ENCODE measurements at places on chromosomes 6 and 20. TPM values are rescaled to one million over a fixed set of nuclear protein-coding genes. Genes with fewer than 3 reads are reported as not detected.

DNA sequence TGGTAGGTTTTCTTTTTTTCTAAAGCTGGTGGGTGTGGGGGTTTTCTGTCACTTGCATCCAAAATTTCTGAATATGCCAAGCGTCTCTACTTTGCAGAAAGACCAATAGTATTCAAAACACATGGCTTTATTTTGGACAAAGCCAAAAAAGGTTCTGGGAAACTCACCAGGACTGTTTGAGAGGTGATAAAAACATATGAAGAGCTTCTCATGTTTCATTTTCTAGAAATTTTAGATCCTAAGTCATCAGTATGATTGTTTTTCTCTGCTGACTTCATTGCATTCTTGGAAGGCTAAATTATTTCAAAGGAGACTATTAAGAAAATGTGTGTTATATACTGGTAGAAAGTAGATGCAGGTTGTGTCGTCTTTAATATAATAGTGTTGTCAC, 51.3 kb downstream of the GCLC start:
- DNase-seq, result no peak

- no peak for DNase-seq
Measured at GRCh38 chr20:11813106-11813890, 104.4 kb upstream of the BTBD3 start.

DNA sequence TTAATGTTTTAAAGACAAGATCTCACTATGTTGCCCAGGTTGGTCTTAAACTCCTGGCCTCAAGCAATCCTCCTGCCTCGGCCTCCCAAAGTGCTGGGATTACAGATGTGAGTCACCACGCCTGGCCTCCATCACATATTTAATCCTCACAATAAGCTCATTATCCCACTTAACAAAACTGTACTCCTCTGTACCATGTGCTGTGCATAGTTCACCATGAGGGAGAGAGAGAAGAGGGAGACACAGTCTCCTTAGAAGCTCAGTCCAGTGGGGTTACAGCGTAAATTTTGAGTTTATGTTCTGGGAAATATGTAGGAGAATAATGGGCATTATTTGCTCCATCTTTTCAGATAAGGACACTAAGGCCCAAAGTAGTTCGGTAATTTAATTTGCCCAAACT, 7.9 kb upstream of the CPNE5 start:
- DNase-seq, result no peak

DNA sequence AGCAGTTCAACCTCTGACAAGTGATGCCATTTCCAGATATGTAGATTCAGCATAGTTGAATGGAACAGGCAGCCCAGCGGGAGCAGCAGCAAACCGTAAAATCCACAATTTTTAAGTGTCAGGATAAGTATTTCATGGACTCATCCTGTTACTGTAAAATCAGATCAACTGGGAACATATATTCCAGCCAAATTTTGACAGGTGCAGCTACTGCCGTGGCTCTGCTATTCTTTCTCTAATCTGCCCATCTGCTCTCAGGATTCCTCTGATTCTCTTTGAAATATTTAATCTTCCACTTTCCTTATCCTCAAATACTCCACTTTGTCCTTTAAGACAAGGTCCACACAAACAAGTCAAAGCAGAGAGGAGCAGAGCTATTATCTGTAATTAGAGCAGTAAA, 245.4 kb upstream of the ASCC3 start:
- DNase-seq, result no peak

DNA sequence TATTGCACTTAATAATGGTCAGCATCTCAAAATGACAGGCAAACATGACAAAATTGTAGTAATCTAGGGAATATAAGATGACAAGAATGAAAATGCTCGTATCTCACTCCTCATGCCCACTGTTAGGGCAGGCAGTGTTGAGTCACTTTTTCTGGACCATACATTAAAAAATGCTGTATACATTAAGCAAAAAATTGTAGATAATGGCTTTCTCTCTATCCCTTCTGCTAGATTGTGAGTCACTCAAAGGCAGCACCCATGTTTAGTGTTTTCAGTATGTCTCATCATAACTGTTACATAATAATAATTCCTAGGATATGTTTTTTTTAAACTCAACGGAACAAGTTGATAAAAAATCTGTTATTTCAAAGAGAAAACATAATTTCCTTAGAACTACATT, 199.3 kb downstream of the TENT5A start:
- DNase-seq, result no peak

GRCh38 chr6:106097411-106098231, 11.5 kb downstream of the PRDM1 start:
- DNase-seq, result peak; percentile 48

GRCh38 chr6:50185006-50185405, 135.3 kb upstream of the DEFB112 start:
- no peak for DNase-seq

DNA sequence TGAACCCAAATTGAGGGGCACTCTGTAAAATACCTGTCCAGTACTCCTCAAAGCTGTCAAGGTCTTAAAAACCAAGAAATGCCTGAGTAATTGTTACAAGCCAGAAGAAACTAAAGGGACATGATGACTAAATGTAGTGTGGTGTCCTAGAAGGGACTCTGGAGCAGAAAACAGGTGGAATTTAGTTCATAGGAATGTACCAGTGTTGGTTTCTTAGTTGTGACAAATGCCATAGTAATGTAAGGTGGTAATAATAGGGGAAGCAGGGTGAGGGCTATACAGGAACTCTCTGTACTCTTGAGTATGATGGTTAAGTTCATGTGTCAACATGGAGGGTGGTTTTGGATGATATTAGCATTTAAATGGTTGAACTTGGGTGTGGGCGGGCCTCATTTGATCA, 92.3 kb downstream of the CNBD2 start:
- DNase-seq, result no peak

- no peak for DNase-seq
Measured at GRCh38 chr20:12790859-12791258, 217.9 kb upstream of the SPTLC3 start.

DNA sequence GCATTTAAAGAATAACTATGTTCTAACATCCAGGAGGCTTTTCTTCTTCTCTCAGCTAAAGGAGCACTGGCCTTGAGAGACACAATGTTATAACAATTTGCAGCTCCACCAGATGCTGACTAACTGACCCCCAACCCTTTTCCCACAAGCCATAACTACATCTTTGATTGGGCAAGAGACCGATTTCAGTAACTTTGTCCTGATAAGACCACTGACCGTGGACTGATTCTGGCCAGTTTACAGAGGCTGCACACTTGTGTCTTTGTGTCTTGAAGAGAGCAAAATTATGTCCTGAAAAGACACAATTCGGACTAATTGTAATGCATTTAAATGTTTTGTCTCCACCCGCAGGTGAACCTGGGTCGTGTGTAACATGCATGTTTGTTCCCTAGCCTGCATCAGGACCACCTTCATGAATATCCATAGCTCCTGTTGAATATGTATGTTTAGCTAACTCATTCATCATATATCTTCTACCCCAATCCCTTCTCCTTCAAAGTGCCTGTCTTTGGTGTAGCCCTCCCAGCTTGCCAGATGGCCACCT, 22.3 kb downstream of the ABRACL start:
- no peak for DNase-seq

DNA sequence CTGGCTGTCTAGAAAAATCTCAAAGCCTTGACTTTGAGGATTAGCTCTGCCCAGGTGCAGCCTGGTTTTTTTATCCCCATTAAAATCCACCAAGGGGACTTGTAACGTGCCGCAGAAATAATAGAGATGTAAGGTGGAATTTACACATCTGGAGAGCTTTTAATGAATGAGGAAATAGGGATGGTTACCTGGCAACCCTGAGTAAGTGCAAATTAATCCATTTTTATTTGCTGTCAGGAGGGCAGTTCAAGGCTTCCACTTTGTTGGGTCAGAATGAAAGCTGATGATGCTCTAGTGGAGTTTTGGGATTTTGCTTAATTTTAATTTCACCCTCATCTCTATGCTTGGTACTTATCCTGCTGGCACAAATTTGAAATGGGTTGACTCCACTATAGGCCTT, 163.4 kb upstream of the CEP162 start:
- DNase-seq, result no peak

- no peak for DNase-seq
Measured at GRCh38 chr6:144769142-144769541, 484.0 kb downstream of the UTRN start.

DNA sequence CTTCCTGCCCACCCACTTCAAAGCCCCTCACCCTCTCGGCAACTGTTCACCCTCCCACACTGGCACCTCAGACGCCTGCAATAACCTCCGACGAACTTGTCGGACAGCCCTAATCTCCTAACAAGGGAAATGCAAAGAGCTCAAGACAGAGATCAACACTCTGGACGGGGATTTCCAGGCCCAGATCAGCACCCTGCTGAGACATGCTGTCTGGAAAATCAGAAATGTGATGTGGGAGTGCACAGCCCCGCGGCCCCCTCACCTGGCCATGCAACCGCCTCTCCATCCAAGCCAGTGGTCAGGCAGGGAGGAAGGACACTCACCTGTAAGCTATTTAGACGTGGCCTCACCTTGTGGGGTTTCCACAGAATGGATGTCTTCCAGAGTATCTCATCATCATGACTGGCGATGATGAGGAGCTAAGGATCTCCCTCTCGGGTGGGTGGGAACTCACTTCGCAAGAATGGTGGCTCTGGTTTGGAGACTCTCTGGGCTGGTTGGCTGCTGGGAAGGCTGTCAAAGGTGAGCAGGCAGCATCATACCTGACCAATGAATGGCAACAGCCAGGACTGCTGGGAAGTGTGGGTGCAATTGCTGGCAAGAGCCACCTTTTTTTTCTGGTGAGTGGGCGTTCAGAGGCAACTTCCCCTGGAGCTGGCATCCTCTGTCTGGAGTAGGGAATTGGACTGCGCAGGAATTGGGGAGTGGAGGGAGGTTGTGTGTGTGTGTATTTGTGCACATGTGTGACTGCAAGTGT, 28.1 kb upstream of the ADTRP start:
- peak; percentile 34 for DNase-seq

DNA sequence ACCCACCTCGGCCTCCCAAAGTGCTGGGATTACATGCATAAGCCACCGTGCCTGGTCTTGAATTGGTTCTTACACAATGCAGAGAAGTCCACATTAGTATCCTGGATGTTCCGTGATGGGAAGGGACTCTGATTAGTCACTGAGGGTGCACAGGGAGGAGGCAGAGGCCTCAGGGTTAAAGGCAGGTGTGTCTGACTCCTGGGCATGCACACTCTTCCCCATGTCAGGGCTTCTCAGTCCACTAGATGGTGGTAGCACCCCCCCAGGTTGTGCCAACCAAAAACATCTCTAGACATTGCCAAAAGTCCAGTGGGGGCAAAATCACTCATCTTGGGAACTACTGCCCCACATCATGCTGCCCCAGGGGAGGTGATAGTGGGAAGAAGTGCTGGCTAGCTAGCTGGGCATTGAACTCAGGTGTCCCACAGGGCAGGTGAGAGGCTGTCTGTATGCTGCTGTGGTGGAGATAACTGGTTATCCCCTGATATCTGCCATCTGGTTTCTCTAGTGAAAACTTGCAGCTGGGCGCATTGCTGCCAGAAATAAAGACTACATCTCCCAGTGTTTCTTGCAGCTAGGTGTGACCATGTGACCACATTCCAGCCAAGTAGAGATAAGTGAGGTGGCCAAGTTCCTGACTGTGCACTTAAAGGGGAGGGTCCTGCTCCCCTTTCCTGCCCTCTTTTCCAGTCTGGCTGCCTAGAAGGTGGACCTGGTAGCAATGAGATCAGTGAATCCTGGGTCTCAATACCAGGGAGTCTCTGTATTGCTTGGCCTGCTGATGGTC, 8.4 kb upstream of the NSFL1C start:
- no peak for DNase-seq

DNA sequence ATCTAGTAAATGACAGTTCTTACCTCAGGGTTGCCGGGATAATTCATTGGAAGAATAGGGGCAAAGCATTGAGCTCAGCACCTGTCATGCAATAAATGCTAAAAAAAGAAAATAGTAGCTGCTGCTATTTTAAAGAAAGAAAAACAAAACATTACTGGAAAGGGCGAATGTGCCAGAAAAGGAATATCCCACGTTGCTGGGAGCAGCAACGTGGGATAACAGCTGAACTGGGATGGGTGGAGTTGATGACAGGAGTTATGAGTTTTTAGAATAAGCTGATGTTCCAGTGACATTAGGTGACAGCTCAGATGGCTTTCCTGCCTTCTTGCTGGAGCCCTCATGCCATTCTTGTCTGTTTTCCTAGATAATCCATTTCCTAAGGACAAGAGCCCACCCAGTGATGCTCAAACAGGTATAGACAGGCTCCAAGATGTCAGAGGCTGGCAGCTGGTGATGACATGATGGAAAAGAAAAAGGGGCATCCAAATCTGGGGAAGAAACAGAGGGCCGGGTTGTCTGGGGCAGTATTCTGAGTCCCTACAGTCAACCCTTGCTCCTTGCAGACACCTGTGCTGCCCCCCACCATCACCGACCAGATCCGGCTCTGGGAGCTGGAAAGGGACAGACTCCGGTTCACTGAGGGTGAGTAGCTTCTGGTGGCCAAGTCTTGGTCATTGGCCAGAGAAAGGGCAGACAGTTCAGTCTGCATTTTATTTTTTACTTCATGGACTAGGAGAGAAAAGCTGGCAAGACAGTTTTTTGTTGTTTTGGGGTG, 1.1 kb upstream of the VARS2 start:
- DNase-seq, result no peak

GRCh38 chr6:52009466-52010140, 77.8 kb downstream of the PKHD1 start:
- DNase-seq, result no peak

DNA sequence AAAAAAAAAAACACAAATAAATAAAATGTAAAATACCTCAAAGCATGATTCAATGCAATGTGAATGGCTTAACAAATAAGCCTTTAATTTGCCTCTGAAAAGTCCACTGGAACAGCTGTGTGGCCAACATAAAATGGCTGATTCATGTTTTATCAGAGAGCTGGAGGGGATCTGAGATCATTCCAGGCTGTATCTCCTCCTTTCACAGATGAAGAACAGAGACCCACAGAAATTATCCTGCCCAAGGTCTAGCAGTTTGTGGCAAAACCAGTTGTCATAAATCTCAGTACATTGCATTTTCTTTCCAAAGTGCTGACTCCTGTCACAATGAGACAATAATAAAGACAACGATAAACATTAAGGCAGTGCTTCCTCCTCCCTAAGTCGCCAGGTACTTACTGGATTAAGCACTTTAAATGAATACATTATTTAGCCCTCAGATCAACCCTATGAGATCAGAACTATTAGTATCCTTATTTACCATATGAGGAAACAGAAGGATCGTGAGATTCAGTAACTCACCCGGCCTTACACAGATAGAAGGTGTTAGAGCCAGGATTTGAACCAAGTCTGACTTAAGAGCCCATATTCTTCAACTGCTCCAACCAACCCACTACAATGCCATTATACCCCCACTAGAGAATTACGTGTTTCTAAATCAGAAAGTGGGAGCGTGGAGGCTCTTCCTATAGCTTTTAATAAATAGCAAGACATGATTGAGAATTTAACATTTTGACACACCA, 118.3 kb downstream of the KIF13A start:
- no peak for DNase-seq

CPXM1 gene
- total RNA-seq, result 2.3 TPM

SAMD3 gene
- 339 TPM for total RNA-seq

MOG gene
- not detected for total RNA-seq

RGS17 gene
- total RNA-seq, result 1.9 TPM

PLCB1 gene
- 57.7 TPM for total RNA-seq

THBD gene
- total RNA-seq, result 2.1 TPM

ERVFRD-1 gene
- total RNA-seq, result not detected

EPHA7 gene
- total RNA-seq, result not detected

SCP2D1 gene
- total RNA-seq, result not detected

DDX43 gene
- 2.6 TPM for total RNA-seq

MAS1 gene
- not detected for total RNA-seq

All from natural killer cell (primary cell).